ENCODE measurements at places on chromosomes 7 and 10. TPM values are rescaled to one million over a fixed set of nuclear protein-coding genes. Genes with fewer than 3 reads are reported as not detected.

Gene LFNG
- total RNA-seq, result 1.4 TPM

Gene TMEM178B
- under 0.01 TPM for total RNA-seq

DNA sequence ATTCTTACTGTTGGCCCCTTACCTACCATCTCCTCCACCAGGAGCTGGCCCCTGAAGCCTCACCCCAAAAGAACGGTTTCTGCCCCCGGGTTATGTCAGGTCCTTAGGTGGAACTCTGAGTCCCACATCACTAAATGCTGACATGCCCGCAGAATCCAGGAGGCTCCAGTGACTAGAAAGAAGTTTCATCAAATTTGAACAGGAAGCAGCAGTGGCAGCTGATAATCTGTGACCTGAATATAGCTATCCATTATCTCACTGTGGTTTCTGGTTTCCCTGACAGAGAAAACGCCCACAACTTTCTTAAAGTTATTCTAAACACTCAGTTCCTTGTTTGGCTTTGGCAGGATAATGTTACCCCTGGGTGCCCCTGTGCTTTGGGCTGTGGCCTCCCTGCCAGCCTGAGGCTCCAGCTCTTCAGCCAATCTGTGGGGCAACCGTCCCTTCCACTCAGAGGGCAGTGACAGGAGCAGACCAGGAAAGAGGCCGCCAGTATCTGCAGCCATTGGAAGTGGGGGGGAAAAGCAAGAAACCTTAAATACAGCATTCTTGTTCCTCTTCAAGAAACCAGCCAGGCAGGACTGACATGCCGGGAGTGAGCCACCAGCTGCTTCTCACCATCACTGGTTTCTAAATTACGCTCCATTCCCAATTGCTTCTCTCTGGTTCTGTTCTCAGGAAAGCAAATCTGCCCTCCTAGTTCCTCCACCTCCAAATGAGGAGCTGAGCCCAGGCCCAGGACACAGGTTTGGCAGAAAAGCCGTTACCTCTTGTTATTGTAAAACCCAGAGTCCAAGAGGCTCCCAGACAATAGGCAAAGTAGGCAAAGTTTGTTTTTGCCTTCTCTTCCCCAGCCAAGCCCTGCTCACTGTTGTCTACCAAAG lies 41.2 kb upstream of the VCL start:
- DNase-seq, result peak; percentile 62
- H3K27me3 ChIP-seq, result no peaks in the 10 kb centered on the region
- H3K4me1 ChIP-seq, result peaks cover 15% of the 10 kb centered on the region
- H3K36me3 ChIP-seq, result no peaks in the 10 kb centered on the region
- no peak overlapping the region for H3K4me3 ChIP-seq
- peak overlapping the region; percentile 69 for H3K27ac ChIP-seq

Gene ACTR3C
- not detected for total RNA-seq

Gene DGKI
- total RNA-seq, result 15.8 TPM

DNA sequence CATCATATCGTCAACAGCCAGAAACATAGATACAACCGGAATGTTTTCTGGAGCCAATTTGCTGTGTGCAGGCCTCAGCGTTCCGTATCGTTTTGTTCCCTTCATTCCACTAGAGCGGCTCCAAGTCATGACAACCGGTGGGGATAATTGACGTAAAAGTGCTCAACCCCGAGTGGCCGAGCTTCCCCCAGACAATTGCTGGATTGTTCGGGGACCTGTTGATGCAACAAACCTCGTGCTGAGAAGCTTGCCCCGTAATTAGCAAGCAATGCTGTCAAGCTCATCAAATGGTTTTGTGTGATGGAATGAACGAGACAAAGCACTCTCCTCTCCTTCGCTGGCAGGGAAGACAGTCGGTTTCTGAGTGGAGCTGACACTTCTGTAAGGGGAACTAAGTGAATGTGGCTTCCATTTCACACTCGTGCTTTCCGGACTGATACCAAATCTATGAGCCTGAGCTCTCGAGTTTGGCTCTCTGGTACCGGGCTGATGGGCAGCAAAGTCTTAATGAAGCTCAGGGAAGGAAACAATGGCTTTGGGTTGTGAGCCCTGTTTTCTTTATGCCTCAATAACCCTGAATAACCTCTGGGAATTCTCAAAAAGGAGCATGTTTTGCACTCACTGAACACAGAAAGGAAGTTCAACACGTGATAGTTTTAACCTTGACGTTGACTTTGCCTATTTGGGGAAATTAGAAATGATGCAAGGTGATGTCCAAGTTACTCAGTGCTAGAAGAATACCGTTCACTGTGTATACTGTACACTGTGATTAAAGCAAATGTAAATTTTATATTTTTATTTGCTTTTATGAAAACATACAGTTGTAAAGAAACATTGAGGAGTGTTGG lies 220.5 kb downstream of the BAMBI start:
- no peaks in the 10 kb centered on the region for H3K27me3 ChIP-seq
- H3K4me3 ChIP-seq, result no peak overlapping the region
- peaks cover 5% of the 10 kb centered on the region for H3K4me1 ChIP-seq
- no peaks in the 10 kb centered on the region for H3K36me3 ChIP-seq
- DNase-seq, result no peak

- peaks cover 4% of the 10 kb centered on the region for H3K4me1 ChIP-seq
- H3K36me3 ChIP-seq, result no peaks in the 10 kb centered on the region
- no peak overlapping the region for H3K27ac ChIP-seq
- no peak for DNase-seq
- no peaks in the 10 kb centered on the region for H3K27me3 ChIP-seq
Measured at GRCh38 chr7:116400522-116400921, 99.0 kb upstream of the CAV2 start.

GRCh38 chr10:129335942-129336341 lies 131.1 kb upstream of the MGMT start:
- H3K4me3 ChIP-seq, result no peak overlapping the region
- H3K27me3 ChIP-seq, result no peaks in the 10 kb centered on the region
- no peaks in the 10 kb centered on the region for H3K4me1 ChIP-seq

- H3K4me3 ChIP-seq, result no peak overlapping the region
- H3K27me3 ChIP-seq, result no peaks in the 10 kb centered on the region
Measured at GRCh38 chr7:134991469-134992339, 5.4 kb downstream of the AGBL3 start.

DNA sequence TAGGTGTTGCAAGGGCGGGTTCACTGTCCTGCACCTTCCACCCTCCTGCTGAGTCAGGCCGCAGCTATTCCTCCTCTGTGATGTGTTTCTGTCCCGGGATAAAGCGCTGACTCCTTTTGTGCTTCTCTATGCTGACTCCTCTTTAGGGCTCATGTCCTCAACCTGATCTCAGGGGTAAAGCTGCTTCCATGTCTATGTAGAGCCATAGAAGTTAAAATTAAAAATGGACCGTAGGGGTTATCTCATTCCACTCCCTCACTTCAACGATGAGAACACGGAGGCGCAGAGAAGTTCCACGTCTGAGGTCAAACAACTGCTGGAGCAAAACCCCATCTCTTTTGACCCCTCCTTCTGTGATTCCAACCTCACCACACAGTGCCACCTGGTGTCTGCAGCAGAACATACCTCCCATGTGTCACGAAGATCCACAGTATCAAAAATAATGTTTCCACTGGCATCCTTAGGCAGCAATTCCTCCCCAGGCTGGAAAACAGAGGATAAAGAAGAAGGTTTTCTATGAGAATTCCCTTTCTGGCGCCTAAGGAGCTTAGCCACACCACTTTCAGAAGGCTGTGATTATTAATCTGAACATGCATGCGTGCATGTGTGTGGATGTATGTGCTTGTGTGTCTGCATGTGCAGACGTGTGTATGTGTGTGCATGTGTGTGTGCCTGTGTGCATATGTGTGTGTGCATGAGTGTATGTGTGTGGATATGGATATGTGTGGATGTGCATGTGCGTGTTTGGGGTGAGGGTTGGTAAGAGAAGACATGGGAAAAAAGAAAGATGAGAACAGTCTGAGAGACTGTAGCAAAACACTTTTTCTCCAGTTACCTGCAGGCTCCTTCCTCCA lies 81.2 kb upstream of the UCN3 start:
- H3K4me3 ChIP-seq, result no peak overlapping the region
- no peaks in the 10 kb centered on the region for H3K27me3 ChIP-seq
- H3K27ac ChIP-seq, result no peak overlapping the region
- DNase-seq, result peak; percentile 47
- H3K4me1 ChIP-seq, result 0 out of 2 replicates have a peak, but pooled peaks cover 1% of the 10 kb centered on the region

- DNase-seq, result no peak
- no peaks in the 10 kb centered on the region for H3K27me3 ChIP-seq
- no peaks in the 10 kb centered on the region for H3K4me1 ChIP-seq
- H3K36me3 ChIP-seq, result peaks cover 79% of the 10 kb centered on the region
Measured at GRCh38 chr7:151139071-151139790, 28.3 kb downstream of the GBX1 start.

DNA sequence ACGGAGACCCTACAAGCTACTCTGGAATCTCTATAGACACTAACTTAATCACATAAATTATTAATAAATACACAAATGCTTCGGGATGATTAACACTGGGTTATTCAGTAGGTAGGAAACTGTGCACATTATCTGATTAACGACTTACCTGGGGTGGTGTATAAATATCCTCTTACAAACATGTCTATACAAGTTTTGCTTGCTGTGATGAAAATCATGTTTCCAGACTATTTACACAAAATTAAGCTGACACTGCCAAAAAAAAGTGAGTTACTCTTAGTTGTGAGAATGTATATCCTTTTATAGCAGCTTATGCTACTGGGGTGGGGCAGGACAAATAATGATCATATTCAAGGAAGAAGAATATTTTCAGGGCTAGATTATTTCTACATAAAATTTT lies 314.6 kb downstream of the C7orf25 start:
- H3K4me1 ChIP-seq, result no peaks in the 10 kb centered on the region
- no peaks in the 10 kb centered on the region for H3K36me3 ChIP-seq
- no peak overlapping the region for H3K27ac ChIP-seq
- no peak for DNase-seq
- H3K27me3 ChIP-seq, result no peaks in the 10 kb centered on the region

DNA sequence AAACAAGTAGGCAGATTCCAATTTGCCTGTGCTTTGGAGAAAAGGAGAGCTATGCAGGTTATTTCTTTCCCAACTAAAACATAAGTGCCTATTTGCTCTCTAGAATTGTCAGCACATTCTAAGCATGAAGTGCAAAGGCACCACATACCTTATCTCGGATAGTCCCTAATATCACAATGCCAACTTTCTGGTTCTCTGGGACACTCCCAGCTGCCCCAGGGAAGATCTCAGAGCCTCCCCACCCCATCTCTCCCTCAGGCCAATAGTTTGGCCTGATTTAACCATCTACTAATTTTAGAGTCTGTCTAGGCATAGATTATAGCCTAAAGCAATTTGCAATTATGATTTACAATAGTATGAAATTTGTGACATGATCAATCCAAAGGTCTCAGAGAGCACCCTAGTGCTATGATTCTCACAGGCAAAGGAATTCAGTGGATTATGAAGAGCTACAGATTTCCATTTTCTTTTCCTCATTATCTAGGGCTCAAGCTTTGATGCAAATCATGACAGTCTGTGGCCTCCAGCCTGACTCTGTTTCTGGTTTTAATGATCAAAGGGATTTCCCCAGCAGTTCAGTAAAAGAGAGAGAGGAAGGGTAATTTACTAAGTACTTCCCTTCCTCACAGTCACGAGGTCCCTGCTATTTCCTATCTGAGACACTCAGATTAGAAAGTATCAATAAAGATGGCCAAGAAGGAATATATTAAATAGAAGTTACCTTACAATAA lies 29.0 kb upstream of the IL6 start:
- no peak overlapping the region for H3K4me3 ChIP-seq
- DNase-seq, result no peak
- no peaks in the 10 kb centered on the region for H3K36me3 ChIP-seq
- no peak overlapping the region for H3K27ac ChIP-seq
- H3K27me3 ChIP-seq, result no peaks in the 10 kb centered on the region

DNA sequence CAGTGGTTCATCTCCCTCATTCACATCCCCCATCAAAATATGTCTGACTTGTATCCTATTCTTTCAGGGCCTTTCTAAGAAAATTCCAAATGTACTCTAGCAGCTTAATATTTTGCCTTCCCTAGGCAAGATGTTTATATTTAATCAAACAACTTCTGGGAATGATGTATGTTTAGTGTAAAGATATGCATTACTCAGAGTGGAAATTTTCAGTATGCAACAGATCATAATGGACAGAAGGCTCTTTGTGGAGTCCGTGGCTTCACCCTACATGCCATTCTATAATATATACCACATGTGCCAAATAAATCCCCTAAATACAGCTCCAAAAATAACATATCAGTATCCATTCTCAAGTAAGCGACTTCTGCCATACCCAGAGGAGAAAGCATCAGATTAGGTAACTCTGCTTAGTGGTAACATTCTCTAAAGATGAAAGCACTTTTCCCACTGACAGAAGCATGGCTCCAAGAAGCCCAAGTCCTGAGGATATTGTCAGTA lies 316.6 kb downstream of the KCNMA1 start:
- H3K36me3 ChIP-seq, result no peaks in the 10 kb centered on the region
- H3K27ac ChIP-seq, result peak overlapping the region; percentile 68
- H3K4me3 ChIP-seq, result no peak overlapping the region
- DNase-seq, result peak; percentile 99
- H3K27me3 ChIP-seq, result peaks cover 13% of the 10 kb centered on the region
- H3K4me1 ChIP-seq, result peaks cover 6% of the 10 kb centered on the region

All from IMR-90 (cell line).